ENCODE measurements at places on chromosomes 6 and 20.

DNA sequence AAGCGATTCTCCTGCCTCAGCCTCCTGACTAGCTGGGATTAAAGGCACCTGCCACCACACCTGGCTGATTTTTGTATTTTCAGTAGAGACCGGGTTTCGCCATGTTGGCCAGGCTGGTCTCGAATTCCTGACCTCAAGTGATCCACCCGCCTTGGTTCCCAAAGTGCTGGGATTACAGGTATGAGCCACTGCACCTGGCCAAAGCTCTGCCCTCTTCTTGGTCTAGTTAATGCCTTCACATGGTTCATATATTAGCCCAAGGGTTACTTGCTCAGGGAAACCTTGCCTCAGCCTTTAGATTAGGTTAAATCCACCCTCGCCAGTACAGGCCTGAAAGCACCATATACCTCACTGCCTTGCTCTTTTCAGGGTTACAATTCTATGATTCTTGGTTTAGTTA lies 26.1 kb downstream of the TSHZ2 start:
- no peak for DNase-seq

DNA sequence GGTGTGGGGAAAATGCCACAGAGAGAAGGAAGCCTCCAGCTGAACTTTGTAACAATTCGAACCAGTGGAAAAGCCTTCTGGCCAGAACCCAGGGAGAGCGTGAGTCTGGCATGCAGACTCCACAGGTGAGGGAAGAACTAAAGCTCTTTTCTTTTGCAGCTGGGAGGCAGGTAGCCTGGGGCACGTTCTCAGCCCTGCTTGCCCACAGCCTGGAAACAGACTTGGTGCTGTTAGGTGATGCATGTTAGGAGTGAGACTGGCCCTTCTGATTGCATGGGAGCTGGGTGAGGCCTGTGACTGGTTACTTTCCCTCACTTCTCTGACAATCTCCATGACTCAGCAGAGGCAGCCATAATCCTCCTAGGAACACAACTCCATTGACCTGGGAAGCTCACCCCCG lies 34.2 kb downstream of the PROKR2 start:
- DNase-seq: no peak

- no peak for DNase-seq
These were observed 193.9 kb downstream of the SLC24A3 start for GRCh38 chr20:19406381-19406780.

DNA sequence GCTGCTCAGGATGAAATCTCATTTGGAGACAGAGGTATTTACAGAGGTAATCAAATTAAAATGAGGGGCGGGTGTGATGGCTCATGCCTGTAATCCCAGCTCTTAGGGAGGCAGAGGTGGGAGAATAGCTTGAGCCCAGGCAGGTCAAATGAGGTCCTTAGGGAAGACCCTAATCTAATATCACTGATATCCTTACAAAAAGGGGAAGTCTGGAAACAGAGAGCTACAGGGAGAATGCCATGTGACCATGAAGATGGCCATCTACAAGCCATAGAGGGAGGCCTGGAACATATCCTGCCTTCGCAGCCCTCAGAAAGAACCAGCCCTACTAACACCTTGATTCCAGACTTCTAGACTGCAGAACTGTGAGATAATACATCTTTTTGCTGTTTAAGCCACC lies 8.3 kb downstream of the MTCL3 start:
- no peak for DNase-seq

DNA sequence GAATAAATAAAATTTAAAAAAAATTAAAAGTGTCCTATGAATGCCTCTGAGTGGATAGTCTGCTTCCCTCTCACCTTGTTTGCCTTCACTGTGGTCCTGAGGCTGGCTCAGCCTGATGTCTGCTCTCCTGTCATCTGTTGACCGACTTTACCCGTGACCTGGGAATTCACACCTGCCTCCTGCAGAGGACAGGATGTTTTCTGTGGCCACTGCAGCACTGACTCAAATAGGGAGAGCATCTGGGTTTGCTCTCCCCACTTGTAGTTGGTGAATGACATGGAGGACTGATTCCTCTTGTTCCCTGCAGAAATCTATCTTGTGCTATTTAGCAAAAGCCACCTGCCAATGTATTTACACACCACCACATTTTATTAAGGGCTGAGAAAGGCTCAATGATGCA lies 52.4 kb upstream of the ERVFRD-1 start:
- DNase-seq: peak; percentile 58

All from activated CD4-positive, alpha-beta T cell treated with anti-CD3 and anti-CD28 coated beads, Interleukin-2, Interleukin-4, amounts not matched to agents 100 ng/mL and 50 ng/mL, durations not matched to agents 16 hours and 8 hours (primary cell).